ENCODE measurements at places on chromosomes 6 and 20.
A peak's percentile ranks its signal among the peaks of the same experiment; 100 is the strongest.

DNA sequence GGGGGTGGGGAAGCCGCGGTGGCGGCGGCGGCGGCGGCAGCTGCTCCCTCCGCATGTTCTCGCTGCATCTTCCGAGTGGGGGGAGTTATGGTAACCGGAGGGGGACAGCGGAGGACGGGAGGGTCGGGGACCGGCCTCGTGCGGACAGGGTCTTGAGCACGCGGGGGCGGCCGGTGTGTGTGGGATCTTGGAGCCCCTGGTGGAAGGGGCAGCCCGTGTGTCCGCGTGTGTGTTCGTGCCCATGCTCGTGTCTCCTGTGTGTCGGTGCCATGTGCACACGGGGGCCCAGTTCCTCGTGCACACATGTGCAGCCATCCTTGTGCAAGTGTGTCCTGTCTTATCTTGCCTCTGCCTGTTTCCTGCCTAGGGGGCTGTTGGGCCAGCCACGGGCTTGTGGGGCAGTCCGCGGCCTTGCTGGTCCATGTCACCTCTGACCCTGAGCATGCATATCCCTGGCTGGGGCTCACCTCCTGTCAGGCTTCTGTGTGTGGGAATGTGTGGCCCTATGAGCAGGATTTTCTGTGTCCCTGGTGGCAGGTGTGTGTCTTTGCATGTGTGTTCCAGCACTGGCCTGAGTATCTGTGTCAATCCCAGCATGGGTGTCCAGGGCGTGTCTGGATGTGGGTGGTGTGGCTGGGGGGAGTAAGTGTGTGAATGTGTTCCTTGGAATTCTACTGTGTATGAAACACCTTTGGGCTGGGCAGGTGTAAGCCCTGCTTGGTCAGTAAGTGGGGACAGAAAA lies 8.5 kb downstream of the SYNGAP1 start:
- DNase-seq: no peak

DNA sequence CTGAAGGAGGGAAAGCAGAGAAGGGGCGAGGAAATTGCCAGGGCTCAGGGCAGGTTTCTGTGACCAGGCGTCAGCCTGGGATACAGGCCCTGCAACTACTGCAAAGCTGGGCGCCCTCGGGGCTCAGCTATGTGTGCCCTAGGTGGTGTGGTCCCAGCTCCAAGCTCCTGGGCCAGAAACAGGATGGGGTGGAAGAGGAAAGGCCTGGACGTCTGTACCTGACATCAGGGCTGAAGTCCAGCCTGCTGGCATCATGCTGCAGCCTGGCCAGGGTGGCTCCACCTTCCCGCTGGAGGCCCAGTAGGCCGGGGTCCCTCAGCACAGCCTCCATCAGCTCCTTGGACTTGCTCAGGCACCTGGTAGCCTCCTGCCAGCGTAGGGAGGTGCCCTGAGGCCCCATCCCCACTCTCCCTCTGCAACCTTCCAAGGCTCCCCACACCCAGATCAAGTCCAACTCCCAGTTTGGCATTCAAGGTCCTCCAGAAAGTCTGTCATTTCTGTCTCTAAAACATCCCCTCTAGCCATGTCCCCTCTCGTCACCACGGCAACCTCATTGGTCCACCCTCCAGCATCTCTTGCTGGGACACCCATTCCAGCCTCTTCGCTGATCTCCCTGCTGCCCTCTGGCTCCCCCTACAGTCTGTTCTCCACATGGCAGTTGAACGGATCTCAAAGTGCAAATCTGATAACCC lies 38.2 kb downstream of the KIAA1755 start:
- DNase-seq: peak; percentile 88

- no peak for DNase-seq
Observed at GRCh38 chr20:62892348-62893304, 31.0 kb upstream of the TCFL5 start.

GRCh38 chr6:31247813-31248212 lies 24.1 kb downstream of the HLA-C start:
- DNase-seq: no peak

- DNase-seq: peak; percentile 75
Observed at GRCh38 chr6:118580585-118581419, 32.7 kb downstream of the PLN start.

GRCh38 chr6:148514091-148514845 lies 171.6 kb downstream of the SASH1 start:
- DNase-seq: no peak

GRCh38 chr20:33532753-33533459 lies 43.0 kb downstream of the CBFA2T2 start:
- no peak for DNase-seq

- DNase-seq: no peak
Observed at GRCh38 chr6:47238456-47238995, 71.2 kb downstream of the TNFRSF21 start.

DNA sequence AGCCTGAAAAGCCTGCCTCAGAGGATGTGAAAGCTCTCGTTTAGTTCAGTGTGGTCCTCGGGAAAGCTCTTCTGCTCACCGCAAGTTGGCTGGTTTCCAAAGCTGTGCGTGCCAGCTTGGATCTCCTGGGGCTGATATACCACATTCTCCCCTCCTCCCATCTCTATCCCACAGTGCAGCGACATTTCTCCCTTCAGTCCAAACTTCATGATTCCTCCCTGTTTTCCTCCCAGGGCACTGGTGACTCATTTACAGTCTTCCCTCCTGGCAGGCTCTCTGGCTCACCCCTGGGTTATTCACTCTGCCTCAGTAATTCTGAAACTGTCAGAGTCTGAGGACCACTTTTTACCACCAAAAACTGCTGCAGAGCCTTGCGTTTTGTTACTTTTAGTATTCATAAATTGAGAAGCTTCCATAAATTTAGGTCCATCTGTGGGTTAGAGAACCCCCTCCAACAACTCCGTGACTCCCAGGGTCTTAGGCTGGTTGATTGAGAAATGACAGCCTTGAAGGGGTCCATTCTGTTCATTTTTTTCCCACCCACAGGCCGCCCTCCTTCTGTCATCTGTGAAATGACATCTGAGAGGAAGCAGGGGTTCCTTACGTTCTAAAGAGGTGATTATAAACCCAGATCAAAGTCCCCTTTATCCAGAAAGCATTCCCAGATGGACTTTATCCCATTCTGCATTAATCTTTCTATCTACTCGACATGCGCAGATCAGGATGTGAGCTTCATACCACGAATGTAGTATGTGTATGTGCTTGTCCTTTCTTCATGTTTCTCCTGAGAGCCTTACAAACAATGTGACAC lies 6.1 kb downstream of the TRIM10 start:
- no peak for DNase-seq

GRCh38 chr6:42140756-42141602 lies 1.4 kb downstream of the C6orf132 start:
- no peak for DNase-seq

- no peak for DNase-seq
Observed at GRCh38 chr6:154268486-154268885, 88.1 kb downstream of the IPCEF1 start.

- no peak for DNase-seq
Observed at GRCh38 chr6:2911171-2911570, 8.1 kb upstream of the SERPINB9 start.

DNA sequence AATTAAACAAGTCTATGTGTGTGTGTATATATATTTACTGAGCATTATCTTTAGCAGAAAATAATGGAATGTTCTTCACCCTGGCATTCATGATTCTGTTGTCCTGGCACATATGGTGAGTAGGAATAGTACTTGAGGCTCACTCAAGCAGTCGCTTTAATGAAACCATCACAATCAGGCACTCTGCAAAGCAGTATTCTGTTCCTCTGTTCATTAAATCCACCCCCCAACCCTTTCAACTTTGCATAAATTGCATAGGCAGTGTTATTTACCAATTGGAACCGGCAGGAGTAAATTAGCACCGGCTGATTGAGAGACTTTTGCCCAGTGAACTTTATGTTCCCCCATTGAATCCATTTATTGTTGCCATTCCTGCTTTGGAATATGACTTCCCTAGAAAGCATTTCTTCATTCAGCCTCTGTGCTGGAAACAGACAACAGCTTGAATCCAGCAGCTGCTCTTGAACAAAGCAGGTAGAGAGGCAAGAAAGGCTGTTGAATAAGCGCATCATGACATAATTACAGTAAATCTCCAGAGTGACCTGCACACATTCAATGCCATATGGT lies 268.0 kb upstream of the RNF217 start:
- no peak for DNase-seq

DNA sequence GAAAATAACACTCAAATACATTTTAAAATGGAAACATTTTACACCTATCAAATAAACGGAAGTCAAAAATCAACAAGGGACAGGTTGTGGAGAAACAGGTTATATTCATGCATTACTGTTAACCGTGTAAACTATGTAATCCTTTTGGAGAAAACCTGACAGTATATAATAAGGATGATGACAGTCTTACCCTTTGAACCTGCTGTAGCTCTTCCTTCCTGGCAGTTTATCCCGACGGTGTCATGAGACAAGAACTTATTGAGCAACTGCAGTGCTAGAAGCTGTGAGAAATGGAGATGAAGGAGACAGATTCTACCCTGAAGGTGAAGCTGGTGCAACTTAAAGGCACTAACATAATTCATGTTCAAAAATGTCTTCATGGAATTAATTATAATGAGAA lies 76.7 kb downstream of the PLEKHG1 start:
- no peak for DNase-seq

DNA sequence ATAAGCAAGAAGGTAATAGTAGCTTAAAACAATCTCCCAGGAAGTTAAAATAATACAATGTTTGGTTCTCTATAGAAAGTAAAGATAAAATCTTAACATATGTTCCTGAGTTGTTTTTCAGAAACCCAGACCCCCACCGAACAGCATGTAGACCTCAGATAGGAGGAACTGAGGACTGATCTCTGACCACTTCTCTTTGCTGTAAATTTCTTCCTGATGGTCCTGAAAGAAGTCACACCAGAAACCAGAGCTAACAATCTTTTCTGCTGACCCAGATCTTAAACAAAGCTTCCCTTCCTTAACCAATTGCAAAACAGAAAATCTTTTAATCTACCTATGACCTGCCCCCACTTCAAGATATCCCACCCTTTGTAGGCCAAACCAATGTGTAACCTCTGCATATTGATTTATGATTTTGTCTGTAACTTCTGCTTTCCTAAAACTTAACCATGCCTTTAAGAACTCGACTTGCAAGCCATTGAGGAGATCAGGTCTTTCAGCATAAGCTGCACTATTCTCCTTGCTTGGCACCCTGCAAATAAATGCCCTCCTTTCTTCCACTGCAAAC lies 21.9 kb upstream of the BEND6 start:
- DNase-seq: no peak

- no peak for DNase-seq
Observed at GRCh38 chr6:162882801-162883481, 155.2 kb downstream of the PACRG start.

DNA sequence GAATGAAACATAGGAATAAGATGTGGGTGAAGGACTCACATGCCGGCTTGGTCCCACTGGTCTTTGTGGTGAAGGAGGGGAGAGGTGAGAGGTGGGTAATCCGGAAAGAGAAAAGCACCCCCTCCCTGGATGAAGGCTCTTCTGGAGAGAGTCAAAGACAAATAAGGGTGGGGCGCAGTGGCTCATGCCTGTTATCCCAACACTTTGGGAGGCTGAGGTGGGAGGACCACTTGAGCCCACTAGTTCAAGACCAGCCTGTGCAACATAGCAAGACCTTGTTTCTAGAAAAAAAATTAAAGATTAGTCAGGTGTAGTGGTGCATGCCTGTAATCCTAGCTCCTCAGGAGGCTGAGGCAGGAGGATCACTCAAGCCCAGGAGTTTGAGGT lies 3.1 kb downstream of the LTB start:
- DNase-seq: no peak

GRCh38 chr20:35854713-35855348 lies 83.0 kb downstream of the PHF20 start:
- DNase-seq: no peak

DNA sequence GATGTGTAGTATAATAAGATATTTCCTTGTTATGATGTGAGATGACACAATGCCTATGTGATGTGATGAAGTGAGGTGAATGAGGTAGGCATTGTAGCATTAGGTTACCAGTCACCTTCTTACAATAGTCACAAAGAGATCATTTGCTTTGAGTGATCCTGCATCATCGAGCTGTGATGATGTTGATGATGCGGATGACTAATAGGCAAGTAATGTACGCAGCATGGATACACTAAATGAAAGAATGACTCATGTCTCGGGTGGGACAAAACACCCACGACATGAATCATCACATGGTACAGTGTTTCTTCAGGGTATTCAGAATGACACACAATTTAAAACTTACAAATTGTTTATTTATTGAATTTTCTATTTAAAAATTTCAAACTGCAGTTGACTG lies 806.3 kb upstream of the GJE1 start:
- DNase-seq: peak; percentile 7

- DNase-seq: no peak
Observed at GRCh38 chr6:2460216-2460745, 214.9 kb upstream of the GMDS start.

DNA sequence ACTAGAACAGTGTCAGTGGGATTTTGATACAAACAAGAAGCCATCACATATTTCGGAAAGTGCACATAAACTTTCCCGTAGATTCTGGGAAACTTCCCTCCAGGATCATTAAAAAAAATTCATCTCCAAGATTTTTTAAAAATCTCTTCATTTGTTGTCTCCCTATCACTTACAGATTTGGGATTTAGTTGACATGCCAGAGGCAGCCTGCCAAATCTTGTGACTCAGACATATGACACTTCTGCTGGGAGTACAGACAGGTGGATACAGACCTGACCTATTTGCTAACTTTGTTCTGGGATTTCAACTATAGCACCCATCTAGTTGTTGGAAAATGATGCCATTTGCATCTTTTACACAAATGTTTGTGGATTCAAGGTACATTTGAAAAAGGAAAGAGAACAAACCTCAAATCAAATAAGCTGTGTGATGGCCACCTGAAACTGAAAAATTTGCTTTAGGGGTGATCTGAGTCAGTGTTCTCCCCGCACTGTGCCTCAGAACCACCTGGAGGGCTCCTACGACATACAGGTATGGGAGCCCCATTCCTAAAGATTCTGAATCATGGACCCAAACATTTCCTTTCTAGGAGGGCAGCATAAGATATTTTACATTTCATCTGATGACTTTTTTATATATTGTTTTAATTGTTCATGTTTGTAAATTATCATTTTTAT lies 21.9 kb upstream of the CD2AP start:
- DNase-seq: no peak

- DNase-seq: no peak
Observed at GRCh38 chr6:75530696-75531095, 37.1 kb upstream of the FILIP1 start.

DNA sequence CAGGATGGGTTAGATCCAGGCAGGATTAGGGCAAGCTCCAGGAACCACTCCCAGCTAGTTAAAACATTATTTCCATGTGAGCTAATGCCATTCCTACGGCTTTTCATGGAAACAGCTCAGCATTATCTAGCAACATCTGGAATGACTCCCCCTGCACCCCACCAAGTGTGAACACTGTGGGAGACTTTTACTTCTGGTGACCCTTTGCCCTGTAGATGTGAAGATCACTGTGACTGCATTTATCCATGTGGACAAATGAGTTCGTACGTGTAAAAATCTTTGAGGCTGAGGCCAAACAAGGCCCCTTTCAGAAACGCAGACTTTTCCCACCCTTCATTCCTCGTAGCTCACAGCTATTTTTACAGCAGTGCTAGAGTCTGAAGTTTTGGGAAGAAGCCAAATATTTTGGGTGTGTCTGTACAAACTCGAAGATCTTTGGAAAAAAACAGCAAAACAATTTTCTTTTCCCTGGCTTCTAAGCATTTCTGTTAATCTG lies 221.8 kb upstream of the SOX4 start:
- no peak for DNase-seq

- DNase-seq: peak; percentile 86
Observed at GRCh38 chr6:33851959-33852358, 48.2 kb upstream of the MLN start.
